ENCODE measurements at places on chromosomes 7 and 10.

- DNase-seq: peak; percentile 57
Measured at GRCh38 chr7:99997545-99998137, 17.8 kb upstream of the ZKSCAN1 start.

GRCh38 chr7:65946904-65947303 lies 35.1 kb downstream of the GUSB start:
- no peak for DNase-seq

- no peak for DNase-seq
Measured at GRCh38 chr7:41702635-41703371, at the start of gene INHBA. INHBA (minus strand) TSS chr7:41703090; CDS start chr7:41700374, 2,716 bp downstream.

- DNase-seq: peak; percentile 78
Measured at GRCh38 chr10:132023092-132023811, 41.5 kb upstream of the BNIP3 start.

DNA sequence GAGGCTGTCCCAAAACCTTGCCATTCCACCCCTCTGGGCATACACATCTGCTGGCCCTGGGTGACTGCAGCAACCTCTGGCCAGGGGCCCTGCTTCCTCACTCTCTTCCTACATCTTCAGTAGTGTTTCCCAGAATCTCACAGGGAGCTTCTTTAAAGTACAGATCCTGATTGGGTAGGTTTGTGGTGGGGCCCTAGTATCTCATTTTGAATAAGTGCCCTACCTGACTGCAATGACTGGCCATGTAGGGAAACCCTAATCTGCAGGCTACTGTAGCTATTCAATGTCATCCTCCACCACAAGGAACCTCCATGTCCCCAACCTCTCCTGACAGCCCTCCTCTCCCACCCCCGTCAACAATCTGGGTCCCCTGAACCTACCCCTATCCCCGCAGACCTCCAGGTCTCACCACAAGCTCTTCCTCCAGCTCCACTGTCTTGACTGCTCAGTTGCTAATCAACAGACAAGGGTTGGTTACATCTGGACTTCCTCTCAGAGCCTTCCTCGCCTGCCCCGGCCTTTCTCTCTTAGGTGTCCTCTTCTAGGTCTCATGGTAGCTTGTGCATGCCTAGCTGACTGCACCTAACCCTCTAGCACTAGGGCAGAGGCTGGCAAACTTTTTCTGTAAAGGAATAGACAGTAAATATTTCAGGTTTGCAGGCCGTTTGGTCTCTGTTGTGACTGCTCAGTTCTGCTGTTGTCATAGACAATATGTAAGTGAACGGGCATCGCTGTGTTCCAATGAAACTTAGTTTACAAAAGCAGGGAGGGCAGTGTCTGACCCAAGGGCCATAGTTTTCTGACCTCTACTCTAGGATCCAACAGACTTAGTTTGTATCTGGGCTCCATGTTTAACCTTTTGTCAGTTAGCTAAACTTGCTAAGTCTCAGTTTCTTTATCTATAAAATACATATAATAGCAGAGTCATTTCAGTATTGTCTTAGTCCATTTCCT lies 121.1 kb downstream of the AOAH start:
- DNase-seq: no peak

DNA sequence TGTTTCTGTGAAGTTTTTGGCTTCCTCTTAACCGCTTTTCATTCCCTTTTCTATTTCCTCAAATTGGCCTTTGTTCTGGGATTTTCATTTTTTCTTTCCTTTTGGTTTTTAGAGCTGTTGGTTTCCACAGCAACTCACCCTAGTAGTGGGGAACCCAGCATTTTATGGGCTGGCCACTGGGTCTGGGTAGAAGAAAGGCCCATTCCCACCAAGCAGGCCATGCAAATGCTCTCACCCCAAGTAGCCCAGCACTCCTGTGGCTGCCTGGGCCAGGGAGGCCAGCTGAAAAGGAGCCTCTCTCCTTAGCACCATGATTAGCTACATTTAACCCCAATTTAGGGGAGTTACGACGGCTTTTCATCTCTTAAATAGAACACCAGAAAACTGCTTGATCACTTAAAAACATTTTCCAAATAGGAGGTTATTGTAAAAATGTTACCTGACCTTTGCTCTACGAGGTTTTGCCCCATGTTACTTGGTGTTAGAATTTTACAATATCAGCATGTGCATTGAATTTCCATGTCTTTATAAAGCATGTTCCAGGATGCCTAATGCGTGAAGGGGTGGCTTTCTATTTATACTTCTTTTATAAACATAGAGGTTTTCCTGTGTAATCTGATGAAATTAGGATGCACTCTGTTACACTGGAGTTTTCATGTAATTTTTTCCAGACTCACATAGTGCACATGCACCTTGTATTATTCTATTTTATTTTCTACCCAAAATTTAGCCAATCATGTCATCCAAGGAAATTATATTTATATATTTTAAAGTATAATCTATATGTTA lies 75.4 kb downstream of the FAM171A1 start:
- DNase-seq: no peak

DNA sequence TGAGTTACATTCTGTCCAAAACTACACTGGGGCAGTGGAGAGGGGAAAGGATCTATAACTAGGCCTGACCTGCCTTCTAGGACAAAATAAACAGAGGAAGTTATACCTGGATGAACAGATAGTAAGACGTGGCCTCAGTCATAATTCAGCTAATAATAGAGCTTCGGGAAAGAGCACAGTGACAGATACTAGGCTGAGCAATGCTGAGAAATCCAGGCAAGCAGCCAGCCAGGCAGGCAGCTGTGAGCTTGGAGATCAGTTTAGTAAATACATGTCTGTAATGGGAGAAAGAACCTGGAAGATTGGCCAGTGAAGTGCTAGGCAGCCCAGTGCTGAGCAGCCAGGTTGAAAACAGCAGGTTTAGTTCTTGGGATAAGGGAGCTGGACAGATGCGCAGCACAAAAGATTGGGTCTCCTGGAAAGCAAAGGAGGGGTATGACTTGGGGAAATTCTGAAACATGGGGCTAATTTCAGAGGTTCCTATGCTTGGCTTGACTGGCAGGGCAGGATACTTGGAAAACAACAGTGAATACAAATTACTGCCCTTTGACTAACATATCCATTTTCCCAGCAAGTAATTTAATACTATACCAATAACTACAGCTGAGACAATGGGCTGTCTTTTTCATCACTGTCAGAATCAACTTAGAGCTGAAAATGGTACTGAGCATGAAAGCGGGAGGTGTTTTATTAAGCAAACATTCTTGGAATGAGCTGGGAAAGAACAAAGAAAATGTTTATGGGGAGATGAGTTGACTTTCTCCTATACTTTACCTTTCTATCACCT lies 140.8 kb downstream of the DGKB start:
- no peak for DNase-seq

DNA sequence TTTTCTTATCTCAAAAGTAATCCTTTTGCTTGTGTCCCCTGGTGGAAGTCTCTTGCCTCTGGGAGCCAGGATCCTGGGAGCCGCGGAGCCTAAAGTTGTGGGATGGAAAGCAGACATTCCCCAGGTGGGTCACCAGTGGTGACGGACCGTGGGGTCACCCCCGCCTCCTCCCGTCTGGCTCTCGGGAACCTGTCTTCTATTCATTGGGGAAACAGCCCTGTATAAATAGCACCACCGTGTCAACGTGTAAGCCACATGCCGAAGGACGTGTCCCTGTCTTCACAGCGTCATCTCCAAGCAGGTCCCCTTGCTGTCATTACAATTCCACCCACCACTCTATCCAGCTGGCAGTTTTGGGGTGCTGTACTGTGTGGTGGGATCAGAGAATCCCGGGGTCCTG lies 87.5 kb downstream of the ELFN1 start:
- DNase-seq: no peak

DNA sequence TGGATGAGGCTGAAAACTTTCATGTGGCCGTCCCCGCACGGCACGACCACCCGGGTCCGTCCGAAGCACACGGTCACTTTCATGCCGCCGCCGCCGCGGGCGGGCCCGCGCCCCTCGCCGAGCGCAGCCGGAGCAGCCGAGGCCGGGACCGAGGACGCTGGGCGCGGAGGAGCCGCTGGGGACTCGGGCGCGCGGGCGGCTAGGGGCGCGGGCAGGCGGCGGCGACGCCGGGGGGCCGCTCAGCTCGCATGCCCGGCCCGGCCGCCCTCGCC lies 247 bp downstream of the PARD3 start:
- DNase-seq: no peak

- no peak for DNase-seq
Measured at GRCh38 chr10:131896403-131896802, 4.4 kb upstream of the PPP2R2D start.

DNA sequence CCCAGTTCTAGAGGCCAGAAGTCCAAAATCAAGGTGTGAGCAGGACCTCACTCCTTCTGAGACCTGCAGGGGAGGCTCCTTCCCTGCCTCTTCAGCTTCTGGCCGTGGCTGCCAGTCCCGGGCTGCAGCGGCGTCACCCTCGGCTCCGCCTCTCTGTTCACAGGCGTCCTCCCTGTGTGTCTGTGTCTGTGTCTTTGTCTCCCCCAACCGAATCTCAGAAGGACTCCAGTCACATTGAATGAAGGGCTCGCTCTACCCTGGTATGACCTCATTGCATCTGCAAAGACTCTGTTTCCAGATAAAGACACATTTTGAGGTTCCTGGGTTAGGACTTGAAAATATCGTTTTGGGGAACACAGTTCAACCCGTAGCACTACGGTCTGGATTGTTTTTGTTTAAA lies 33.1 kb upstream of the GALNT11 start:
- peak; percentile 37 for DNase-seq

GRCh38 chr7:129801882-129802281 lies 150.9 kb downstream of the UBE2H start:
- DNase-seq: no peak

DNA sequence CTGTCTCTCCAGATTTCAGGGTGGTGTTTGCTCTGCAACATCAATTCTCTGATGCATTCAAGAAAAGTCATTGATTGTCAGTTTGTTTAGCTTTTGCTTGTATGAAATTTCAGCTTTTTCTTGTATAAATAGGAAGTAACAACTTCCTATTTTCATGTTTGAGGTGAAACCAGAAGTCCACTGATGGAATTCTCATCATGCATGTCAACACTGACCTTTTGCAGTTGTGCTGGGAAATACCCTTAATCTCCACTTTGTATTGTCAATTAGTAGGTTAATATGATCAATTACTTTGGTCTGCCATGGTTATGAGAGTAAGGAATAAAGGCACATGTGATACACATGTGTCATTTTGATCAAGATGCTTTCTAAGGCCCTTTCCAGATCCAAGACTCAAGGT lies 208.8 kb upstream of the HPS1 start:
- no peak for DNase-seq

DNA sequence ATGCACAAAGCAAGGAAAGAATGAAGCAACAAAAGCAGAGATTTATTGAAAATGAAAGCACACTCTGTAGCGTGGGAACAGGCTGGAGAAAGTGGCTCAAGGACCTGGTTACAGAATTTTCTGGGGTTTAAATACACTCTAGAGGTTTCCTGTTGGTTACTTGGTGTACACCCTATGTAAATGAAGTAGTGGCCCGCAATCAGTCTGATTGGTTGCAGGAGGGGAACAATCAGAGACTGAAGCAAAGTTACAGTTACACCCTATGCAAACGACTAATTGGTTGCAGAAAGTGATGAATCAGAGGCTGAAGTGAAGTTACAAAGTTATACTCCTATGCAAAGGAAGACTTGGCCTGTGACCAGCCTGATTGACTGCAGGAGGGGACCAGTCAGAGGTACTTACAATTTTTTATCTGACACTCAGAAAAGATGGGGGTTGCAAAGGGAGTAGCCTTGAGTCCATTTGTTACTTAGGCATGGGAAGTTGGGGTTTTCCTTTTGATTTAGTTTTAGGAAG lies 3.6 kb upstream of the MTPN start:
- DNase-seq: peak; percentile 24

DNA sequence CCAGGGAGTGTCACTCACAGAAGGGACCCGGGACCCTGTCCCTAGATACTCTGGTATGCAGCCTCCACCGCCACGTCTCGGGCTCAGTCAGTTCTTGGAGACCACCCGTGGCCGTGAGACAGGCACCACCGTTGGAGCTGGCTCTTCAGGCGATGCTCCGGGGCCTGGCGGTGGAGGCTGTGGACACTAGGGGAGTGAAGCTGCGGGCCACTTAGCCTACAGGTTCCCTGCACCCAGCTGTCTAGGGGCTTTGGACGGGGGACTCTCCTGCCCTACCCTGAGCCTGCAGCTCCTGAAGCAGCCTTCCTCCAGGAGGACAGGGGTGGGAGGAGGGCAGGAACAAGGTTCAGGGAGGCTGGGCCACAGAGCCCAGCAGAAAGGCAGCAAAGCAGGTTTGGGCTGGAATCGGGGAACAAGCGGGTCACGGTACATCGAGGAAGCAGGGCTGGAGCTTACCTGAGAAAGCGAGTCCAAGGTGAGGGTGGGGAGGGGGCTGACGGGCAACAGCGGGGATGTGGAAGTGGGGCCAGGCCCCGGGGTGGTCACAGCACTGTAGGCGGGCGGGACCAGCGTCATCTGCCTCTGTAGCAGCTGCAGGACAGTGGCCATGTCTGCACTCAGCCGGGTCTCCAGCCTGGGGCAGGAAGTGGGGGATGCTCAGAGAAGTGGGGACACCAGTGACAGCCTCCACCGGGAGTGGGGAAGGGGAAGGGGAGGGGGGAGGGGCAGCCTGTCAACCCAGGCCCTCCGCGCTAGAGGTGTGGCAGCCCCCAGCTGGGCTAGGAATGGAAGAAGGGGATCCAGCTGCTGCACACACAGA lies 31.5 kb downstream of the KCNH2 start:
- no peak for DNase-seq

DNA sequence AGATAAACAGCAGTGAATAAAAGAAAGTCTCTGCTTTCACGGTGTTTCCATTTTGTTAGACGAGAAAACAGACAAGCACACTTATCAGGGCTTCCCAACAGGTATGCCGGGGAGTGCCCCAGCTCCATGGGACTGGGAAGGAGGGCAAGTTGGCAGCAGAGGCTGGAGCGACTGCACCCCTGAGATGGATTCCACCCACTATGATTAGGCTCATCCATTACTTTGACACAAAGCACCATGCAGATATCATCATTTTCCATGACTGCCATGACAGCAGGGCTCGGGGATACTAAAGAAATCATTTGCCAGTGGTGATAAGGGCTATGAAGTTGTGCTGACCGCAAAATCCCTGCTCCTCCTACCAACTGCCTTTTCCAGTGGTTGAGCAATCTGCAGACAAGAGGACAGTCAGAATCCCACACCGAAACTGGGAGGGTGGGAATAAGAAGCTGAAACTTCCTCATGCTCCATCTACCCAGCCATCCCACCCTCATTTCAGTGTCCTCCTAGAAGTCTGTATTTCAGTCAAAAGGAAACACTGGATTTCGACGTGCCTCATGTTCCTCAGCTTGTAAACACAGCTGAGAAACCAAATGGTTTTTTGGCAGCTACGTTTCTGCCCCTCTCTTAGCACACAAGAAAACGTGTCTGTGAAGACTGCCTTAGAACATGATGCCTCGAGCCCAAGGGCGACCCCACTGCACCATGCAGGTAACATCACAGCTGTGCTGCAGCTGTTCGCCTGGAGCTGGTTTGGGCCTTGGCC lies 15.5 kb downstream of the CREB3L2 start:
- DNase-seq: no peak

DNA sequence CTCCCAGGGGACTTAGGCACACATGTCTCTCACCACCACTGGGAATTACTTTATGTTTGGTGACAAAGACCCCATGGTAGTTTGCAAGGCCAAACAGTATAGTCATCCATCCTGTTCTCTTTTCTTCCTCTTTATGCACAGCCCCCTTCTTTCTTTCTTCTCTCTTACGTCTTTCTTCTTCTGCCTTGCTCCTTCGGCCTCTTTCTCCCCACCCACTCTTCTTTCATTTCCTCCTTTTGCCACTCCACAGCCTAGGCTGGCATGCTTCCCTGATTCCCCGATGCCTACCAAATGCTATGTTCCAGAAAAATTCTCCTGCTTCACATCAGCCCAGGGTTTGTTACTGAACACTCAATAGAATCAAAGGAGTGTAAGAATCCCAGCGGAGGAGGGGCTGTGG lies 62.4 kb upstream of the MKLN1 start:
- DNase-seq: no peak

Data from activated CD4-positive, alpha-beta T cell treated with anti-CD3 and anti-CD28 coated beads, Interleukin-2, amount 50 U/mL, for 1 hour (primary cell).